ENCODE measurements at places on chromosomes 12 and 14. TPM values are rescaled to one million over a fixed set of nuclear protein-coding genes. Genes with fewer than 3 reads are reported as not detected.

Gene KRT2
- total RNA-seq, result not detected

Gene ACOT2
- total RNA-seq, result 22.9 TPM

Gene TEX22
- not detected for total RNA-seq

Gene STYK1
- 4.6 TPM for total RNA-seq

Gene NR4A1
- 2.2 TPM for total RNA-seq

Gene TSPAN11
- 1.3 TPM for total RNA-seq

Gene ZDHHC22
- not detected for total RNA-seq

Measured in epithelial cell of proximal tubule (primary cell).